Erythroblast (primary cell): ENCODE measurements at places on chromosomes 7 and 10.

DNA sequence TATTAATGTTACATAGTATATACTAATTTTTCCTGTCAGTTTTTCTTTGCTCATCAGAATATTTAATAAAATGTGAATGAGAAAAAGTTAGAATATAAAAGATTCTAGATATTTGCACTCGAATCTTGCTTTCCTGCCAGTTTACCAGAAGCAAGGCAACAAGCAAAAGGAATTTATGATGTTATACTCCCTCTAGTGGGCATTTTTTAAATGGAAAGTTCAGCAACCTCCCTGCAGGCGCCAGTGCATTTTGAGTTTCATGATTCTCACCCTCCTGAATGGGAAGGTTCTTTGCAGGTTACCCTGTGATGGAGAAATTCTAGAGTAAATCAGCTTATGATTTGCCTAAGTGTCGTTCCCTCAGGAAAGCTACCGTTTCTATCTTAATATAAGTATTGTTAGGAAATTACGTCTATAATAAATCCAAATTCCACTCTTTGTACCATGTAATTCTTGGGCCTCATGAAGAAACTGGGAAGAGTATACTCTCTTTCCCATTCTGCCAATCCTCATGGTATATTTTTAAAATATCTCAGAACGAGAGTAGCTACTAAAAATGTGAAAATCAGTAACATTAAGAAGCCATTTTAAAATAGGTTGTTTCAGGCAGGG, 350.0 kb downstream of the CRPPA start:
- DNase-seq, result peak; percentile 56

- DNase-seq, result no peak
These were observed 351.4 kb downstream of the ABCA13 start for GRCh38 chr7:48522692-48523091.

DNA sequence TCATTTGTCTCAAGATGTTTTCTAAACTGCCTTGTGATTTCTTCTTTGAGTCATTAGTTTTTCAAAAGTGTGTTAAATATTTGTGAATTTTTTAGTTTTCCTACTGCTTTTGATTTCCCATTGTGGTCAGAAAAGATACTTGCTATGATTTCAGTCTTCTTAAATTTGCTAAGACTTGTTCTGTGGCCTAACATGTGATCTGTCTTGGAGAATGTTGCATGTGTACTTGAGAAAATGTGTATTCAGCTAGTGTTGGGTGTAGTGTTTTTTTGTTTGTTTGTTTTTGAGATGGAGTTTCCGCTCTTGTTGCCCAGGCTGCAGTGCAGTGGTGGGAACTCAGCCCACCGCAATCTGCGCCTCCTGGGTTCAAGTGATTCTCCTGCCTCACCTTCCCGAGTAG, 28.6 kb downstream of the BMPR1A start:
- no peak for DNase-seq

DNA sequence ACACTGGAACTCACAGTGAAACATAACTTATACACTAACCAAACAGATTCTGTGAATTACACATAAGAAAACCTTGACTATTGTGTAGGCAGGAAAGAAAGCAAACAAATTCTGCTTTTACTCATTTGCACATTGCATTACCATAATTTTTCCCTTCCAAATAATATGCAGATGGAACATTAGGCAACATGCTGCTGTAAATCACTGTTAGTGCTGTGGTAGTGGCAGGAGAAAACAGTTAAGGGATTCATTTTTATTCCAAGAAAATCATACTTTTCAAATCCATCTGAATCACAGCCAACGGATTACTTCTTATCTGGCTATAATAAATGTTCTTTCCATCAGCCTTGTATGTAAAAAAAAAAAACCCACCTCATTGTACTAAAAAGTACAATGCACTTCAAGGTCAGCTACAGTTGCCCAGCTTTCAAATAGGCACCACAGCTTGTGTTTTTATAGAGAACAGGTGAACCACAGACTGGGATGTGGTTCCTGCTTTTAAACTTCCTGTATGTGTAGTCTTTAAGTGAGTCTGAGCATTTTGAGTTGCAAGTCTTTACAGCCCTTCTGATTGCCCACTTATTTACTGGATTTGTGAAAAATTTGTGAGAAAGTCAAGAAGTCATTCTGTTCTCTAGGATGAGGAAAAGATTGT, 590.0 kb upstream of the SEMA3D start:
- no peak for DNase-seq

DNA sequence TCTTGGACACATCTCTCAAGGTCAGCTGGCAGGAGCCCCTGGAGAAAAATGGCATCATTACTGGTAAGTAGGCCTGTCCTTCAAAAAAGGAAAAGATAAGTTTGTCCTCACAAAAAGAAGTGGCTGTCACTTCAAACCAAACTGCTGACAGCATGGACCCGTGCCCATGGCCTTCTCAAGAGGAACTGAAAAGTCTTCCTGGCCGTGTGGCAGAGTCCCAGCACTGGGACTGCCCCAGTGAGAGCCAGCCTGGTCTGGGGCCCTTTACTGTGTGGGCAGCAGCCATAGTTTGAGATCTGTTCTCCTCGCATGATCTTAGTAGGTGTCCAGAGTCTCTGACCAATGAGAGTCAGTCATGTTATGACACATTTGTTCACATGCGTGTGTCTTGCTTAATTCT, 614.2 kb upstream of the FOXK1 start:
- DNase-seq, result no peak

- no peak for DNase-seq
These were observed 901.4 kb downstream of the PCDH15 start for GRCh38 chr10:53899463-53900160.

DNA sequence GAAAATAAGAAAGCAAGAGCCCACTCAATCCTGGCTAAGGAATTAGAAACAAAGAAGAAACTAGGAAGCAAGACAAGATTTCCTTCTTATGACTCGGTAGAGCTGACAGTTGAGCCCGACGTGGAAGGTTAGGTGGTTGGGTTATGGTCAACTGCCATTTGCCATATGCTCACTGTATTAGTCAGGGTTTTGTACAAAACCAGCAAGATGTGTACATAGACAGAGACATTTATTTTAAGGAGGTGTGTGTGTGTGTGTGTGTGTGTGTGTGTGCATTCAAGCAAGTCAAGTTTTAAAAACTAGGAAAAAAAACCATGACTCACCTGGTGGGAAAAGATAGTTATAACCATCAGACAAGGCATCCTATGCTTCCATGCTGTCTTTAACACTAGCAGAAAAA, 158.5 kb downstream of the VPS50 start:
- no peak for DNase-seq

- no peak for DNase-seq
These were observed 430.2 kb upstream of the KCND2 start for GRCh38 chr7:119842786-119843185.

- DNase-seq, result no peak
These were observed 291.1 kb downstream of the GRID1 start for GRCh38 chr10:86075512-86075911.

- DNase-seq, result no peak
These were observed 6.5 kb upstream of the PODXL start for GRCh38 chr7:131562941-131563340.

DNA sequence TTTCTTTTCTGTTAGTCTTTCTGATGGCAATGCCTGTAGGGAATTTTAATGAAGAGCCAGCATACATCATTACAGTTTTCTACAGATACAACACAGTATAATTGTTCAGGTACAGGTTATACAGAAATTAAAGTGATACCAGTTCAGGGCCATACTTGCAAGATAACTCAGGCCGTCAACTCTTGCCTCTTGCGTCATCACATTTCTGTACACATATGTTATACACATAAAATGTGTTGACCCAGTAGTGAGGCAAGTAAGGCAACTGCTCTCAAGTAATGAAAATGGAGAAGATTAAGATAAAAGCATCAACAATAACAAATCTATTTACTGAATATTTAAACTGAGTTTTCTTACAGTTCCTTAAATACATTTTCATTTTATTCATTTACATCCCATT, 317.8 kb downstream of the HPSE2 start:
- no peak for DNase-seq

GRCh38 chr10:93364966-93365365, 117.2 kb downstream of the MYOF start:
- no peak for DNase-seq

- DNase-seq, result no peak
These were observed 8.0 kb downstream of the VSIR start for GRCh38 chr10:71765176-71765904.
